ENCODE measurements at places on chromosomes 6 and 20. TPM values are rescaled to one million over a fixed set of nuclear protein-coding genes. Genes with fewer than 3 reads are reported as not detected.

The PCK1 gene
- total RNA-seq, result not detected

The GHRH gene
- total RNA-seq, result not detected

The SIRPB2 gene
- total RNA-seq, result not detected

GRCh38 chr20:22920898-22921297 lies 114.2 kb upstream of the SSTR4 start:
- no peak for DNase-seq

- DNase-seq, result no peak
Observed at GRCh38 chr6:35585658-35586057, 73.0 kb upstream of the TULP1 start.

DNA sequence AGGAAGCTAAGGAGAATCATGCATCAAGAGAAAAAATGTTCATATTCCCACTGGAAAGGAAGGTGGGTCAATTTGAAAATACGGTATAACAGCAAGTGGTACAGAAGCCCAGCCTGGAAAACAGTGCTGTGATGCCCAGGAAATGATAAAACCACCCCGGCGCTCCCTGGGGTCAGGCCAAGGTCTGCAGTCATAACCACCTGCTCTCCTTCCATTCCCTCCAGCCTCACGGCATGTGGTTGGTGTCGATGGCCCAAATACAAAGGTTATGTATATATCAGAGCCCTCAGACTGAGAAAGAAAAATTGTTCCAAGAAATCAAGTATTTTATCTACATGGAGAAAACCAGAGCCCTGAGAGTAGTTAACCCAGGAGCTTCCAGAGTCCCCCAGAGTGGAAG lies 208.1 kb upstream of the CDYL start:
- DNase-seq, result no peak

- DNase-seq, result no peak
Observed at GRCh38 chr6:159045801-159046200, 1.0 kb upstream of the TAGAP start.

DNA sequence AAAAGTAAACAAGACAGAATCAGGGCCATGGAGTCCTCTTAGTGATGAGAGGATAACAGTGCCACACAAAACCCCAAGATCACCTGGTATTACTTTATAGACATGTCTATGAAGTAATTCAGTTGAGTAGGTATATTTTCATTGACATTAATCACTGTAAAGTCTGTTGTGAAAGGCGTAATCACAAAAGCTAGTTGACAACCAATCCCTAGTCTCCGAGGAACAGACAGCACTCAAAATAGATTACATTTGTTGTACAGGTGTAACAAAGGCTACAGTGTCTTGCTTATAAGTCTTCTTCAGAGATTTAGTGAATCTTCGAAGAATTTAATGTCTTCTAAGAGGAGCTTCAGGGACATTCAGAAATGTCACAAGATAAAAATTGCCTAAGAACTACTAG lies 120.1 kb downstream of the TMEM200A start:
- no peak for DNase-seq

Data from activated T-helper 2 cell treated with anti-CD3 and anti-CD28 coated beads, Interferon-gamma antibody, Interleukin-2, Interleukin-4, amounts not matched to agents 10 μg/mL and 5 μg/mL and 100 μg/mL, durations not matched to agents 14 hours and 24 hours and 36 hours (primary cell).